NCI-H2081 treated with DMSO at 0.1 percent for 48 hours (cell line): ENCODE measurements at places on chromosomes 5 and 9.

GRCh38 chr5:145591578-145591977, 243.6 kb downstream of the PRELID2 start:
- DNase-seq = no peak

DNA sequence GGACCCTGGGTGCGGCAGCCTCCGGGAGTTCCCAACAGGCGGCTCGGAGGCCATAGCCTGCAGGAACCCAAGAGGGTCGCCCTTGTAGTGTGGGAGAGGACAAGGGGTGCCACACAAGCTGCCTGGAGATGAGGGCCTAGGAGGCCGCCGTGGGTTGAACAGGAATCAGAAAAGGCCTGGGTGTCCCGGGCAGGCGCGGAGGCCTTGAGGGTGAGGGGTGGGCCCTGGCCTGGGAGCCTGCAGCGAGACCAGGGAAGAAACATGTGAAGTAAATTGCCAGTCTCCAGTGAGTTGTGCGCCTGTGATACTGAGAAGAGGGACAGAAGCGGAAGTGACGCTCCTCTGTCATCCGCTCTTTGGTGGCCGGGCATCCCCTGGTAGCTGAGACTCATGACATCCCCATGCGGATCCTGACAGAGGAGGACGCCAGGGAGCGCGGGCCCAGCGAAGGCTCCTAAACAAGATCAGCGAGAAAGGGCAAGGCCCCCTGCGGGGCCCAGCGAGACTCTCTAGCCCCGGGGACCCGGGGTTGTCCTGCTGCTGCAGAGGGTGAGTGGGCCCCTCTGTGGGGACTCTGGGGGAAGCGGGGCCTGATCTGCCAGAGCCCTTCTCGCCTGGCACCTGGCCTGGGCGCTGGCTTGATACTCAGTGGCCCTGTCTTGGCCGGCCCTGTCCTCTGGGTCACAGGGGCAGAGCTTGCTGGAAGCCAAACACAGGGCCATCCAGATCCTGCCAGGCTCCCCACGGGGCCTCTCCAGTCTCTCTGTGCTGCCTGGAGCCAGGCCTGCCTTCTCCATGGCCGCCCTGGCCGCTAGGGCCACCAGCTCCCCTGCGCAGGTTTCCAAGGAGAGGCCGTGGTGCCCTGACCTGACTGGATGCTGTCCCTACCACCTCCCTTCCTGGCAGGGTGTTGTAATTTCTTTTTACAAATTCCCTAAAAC, 788.4 kb downstream of the TLE4 start:
- DNase-seq = no peak

GRCh38 chr5:133408322-133408721, 204.0 kb downstream of the FSTL4 start:
- DNase-seq = no peak

- DNase-seq = no peak
These were observed 59.9 kb downstream of the TLE1 start for GRCh38 chr9:81629440-81629839.

DNA sequence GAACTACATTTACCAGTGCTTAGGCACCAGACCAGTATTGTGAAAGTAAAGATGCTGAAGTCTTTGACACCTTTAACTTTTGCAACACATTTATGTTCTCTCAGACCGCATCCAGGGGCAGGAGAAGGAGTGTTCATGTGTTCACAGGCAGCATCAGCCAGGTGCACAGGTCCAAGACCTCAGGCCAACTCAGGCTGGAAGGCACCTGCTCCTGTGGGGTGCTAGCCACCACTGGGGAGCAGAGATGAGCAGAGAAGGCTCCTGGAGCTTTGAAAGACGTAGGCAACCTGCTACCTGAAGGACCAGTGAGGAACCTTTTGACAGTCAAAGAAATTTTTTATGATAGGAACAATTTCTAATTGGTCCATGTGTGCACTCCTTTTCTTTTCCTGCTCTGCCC, 35.6 kb downstream of the DAPK1 start:
- no peak for DNase-seq

DNA sequence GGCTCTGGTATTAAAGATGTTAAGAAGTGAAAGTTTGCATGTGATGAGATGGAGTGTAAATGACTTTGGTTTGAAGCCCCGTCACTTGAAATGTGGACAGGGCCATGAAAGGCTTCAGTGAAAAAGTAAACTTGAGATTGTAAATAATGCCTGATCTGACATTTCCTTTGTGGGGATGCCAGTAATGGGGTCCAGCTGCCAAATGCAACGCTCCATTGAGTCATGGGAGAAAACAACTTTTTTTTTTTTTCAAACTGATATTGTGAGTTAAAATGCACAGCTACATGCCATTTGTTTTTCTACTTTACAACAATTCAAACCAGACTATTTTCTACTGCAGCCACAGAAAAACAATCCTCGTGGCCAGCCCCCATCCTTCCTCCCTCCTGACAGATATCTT, 327.0 kb upstream of the TNC start:
- DNase-seq = no peak

DNA sequence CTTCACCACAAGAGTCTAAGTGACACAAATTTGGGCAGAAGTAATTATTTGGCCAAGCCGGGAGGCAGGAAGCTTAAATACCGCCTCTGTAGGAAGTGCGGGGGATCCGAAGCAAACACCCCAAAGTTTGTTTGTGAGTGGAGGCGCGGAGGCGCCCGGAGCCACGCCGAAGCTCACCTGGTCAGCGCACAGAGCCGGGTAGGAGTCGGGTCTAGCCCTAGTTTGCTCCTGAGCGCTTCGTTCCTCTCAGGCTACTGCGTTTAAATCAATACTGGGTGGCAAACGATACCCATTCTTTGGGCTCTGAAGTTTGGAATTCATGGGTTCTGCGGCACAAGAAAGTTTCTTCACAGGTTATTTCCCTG, 855 bp downstream of the MCC start:
- DNase-seq = no peak

DNA sequence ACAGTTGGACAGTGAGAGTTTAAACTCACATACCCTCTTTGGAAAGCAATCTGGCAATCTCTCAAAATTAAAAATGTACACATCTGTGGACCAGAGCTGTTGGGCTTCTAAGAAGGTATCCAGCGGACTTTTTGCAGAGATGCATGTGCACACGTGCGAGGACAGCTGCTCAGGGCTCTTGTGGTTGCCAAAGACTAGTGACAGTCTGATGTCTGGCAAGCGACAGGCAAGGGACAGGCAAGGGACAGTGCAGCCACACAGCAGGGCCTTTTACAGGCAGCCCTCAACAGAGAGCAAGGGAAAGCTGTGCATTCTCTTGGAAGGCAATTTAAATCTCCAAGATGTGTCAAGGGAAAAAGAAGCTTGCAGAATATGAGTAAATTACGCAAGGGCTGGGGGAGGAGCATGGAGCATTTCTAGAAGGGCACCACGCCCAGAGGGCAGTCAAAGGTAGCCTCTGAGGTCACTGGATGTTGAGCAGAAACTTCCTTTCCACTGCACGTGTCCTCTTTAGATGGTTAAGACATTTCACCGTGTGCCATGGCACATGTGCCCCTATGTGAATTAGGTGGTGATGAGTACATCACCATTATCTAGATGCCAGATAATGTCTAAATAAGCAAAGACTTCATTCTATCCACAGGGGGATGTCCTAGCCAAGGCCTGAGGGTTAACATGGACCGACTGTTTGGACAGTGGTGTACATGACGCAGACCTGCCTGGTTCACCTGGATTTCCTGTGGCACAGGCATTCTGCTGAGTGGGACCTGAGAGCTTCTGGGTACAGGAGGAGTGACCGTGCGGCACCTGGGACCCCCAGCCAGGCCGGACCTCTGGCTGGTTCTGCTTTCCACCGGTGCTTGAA, 9.1 kb downstream of the GFPT2 start:
- DNase-seq = no peak

GRCh38 chr5:139808481-139809330, 13.1 kb downstream of the PSD2 start:
- DNase-seq = no peak

DNA sequence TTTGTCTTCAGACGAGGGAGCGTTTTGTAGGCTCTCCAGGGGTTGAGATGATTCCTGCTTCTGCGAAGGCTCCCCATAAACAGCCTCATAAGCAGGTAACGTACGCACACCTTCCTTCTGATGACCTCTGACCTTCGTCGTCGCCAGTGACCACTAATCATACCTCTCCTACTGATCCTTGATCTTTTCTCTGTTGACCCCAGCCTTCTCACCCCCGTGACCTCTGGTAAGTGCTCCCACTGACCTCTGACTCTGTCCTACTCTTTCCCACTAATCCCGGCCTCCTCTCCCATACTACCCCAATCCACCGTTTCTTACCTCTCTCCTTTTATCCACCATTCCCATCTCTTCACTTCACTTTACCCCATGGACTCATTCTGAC, 345 bp downstream of the DNAI1 start:
- no peak for DNase-seq

- no peak for DNase-seq
These were observed 58.1 kb upstream of the FCN2 start for GRCh38 chr9:134822541-134822940.

- DNase-seq = no peak
These were observed 61.5 kb downstream of the LNPEP start for GRCh38 chr5:96997265-96997859.

- DNase-seq = no peak
These were observed 142.4 kb downstream of the C9orf152 start for GRCh38 chr9:110065532-110065931.

DNA sequence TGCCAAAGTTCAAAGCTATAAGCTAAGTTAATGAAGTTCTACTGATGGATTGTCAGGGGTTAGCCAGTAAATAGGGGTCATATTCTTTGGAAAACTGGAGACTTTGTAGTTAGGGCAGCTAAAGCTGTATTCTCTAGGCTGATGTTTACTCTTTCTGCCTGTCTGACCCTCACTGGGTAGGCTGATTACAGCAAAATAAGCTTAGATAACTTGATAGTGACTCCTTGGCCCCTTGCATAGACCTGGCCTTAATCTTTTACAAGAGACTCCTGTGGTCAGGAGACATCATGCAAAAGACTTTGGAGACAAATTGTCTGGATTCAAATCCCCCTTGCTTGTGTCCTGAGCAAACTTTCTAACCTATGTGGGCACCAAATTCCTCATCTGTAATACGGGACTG, 314.4 kb upstream of the MSX2 start:
- DNase-seq = no peak
